ENCODE measurements at places on chromosomes 7 and 10. TPM values are rescaled to one million over a fixed set of nuclear protein-coding genes. Genes with fewer than 3 reads are reported as not detected.

The DMBT1 gene
- 1.0 TPM for polyA plus RNA-seq

The OR2A25 gene
- not detected for polyA plus RNA-seq

The ANKRD1 gene
- 0.18 TPM for polyA plus RNA-seq

- DNase-seq, result no peak
These were observed 125.5 kb downstream of the RNLS start for GRCh38 chr10:88457660-88458059.

DNA sequence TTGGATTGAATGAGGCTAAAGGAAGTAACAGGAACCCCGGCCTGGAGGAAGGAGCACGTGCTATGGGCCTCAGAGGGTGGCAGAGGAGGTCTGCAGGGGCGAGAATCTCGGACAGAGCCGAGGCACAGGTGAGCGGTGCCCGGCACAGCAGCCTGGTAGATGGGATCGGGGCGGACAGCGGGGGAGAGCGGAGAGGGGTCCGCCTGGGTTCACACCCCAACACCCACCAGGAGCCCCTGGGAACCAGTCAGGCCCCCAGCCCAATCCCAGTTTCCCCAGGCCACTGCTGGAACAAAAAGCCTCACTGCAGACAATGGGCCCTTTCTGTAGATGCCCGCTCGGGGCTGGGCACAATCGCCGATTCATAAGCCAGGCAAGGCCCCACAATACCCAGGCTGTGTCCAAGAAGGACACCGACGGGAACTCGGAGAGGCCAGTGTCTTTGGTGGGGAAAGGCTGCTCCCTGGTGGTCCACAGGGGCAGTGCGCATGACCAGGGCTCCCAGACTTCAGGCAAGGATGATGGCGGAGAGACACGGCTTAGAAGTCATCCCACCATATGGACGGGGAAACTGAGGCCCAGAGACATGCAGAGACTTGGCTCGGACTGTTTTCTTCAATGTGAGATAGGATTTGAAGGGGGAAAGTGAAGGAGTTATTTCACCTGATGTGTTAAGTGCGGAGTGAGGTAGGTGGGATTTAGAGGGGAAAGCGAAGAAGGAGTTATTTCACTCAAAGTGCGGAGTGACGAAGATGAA lies 106.9 kb upstream of the GPR26 start:
- peak; percentile 63 for DNase-seq

The PLAC9 gene
- polyA plus RNA-seq, result 59.4 TPM
